ENCODE measurements at places on chromosomes 5 and 9.
A peak's percentile ranks its signal among the peaks of the same experiment; 100 is the strongest.

DNA sequence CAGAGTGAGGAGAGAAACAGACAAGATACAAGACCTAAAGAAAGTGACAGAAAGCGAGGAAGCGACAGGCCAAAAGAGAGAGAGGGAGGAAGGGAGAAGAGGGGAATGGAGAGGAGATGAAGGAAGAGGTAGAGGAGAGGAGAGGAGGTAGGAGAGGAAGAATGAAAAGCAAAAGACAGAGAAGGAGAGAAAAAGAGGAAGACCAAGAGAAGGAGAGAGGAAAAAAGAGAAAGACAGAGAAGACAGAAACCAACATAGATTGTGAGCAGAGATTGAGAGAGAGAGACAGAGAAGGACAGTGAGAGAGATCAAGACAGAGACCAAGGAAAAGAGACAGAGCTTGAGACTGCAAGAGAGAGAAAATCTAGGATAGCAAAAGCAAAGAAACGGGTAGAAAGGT, 58.6 kb upstream of the FNIP1 start:
- no peak for DNase-seq

DNA sequence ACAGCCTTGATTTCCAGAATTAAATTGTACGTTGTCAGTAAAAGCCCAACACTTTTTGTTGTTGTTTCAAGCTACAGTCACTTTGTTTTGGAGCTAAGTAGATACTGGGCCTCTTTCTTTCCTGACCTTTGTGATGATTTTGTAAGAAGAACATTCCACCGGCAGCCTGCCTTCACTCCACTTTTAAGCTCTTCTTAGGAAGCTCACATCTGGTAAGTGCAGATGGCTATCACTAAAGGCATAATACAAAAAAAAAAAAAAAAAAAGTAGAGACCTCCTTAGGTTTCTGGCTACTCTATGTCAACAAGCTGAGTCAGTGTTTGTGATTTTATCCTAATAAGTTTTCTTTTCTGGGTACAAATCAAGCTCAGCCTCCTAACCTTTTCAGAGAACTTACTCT, 1922.1 kb upstream of the WWC1 start:
- no peak for DNase-seq

DNA sequence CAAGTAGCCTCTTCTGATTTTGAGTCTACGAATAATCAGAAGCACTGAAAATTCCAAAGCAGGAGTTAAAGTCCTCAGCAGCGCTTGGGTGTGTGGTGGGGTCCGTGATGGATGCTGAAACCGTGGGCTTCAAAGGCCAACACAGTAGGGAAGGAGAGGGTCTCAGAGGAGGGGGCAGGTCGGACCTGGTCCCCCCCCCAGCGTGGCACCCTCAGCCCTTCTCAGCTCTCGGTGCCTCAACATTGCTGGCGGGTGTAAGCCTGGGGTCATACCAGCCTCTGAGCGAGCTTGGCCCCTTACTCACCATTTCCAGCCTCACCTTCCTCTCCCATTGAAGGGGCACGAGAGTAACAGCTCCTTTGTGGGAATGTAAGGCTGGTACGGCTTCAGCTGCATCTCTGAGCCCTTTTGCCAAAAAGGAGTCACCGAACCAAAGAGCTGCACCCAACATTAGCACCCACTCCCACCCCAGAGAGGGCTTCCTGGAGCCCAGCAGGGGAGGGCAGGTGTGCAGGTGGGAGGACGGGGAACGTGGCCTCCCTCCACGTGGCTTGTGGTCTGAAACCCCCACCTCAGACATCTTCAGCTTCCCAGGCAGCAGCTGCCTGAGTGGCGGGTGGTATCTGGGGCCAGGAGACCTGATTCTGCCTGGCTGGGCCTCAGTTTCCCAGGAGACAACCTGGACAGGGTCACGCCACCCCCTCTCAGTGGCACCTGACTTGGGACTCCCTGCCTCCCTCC, 6.7 kb upstream of the LCN1 start:
- DNase-seq, result no peak

GRCh38 chr9:128215491-128216409, 12.6 kb downstream of the DNM1 start:
- DNase-seq, result no peak

GRCh38 chr9:109161471-109161870, 5.6 kb downstream of the FRRS1L start:
- no peak for DNase-seq

- no peak for DNase-seq
Observed at GRCh38 chr5:140408750-140409241, 7.2 kb downstream of the ANKHD1 start.

GRCh38 chr9:90092508-90092907, 487.7 kb downstream of the GADD45G start:
- peak; percentile 56 for DNase-seq

GRCh38 chr5:119274767-119275130, 81.1 kb upstream of the TNFAIP8 start:
- DNase-seq, result peak; percentile 49

GRCh38 chr9:113985968-113986585, 92.0 kb downstream of the AMBP start:
- DNase-seq, result no peak

DNA sequence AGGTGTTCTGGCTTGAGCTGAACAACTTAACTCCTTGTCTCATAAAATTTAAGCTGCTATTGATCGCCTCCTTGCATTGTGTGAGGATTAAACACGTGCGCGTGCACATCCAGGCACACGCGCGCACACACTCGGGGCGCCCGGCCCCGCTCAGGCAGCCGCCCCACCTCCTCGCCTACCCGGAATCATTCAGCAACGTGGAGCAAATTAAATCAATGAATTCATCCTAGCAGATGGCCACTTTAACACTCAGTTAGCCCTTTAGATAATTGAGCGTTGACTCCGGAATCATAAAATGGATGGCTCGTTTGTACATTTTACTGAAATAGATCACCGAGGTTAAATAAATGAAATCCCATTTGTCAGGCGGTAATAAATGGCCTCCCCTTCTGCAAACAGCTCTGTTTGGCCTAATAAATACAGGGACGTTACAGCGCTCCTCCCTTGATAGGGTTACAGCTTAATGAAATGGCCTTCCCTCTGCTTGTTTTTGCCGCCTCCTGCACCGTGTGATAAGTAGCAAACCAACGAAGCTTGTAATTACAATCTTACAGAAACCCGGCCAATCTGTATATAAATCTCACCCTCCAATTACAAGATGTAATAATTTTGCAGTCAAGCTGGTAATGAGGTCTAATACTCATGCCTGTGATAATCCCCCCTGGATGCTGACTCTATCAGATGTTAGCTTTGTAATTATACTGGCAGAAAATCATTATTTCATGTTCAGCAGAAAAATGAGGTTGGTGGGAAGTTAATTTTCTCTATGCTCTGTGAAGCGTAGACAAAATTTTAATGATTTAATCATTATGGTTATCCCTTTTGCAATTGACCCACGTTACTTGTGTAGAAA, 229.7 kb upstream of the IRX4 start:
- no peak for DNase-seq

- no peak for DNase-seq
Observed at GRCh38 chr5:179326122-179326927, 18.9 kb downstream of the ADAMTS2 start.

- DNase-seq, result no peak
Observed at GRCh38 chr5:173435447-173435846, 107.2 kb upstream of the STC2 start.

- no peak for DNase-seq
Observed at GRCh38 chr5:165882099-165882498, 2376.7 kb downstream of the MAT2B start.

DNA sequence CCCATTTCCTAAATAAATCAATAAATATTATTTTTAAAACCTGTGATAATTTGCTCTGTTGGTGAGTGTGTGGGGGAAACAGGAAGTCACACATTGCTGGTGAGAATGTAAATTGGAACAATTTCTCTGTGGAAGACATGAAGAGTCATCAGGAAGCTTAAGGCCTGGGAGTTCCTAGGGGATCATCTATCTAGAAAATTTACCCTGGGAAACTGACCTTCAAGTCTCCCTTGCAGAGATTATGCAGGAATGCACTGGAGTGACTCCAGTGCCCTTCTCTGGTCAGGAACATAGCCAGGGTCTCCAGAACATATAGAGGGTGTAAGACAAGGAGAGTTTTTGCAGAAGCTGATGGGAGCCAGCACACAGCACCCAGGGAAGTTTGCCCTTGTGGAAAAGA, 13.0 kb upstream of the GCNT1 start:
- DNase-seq, result no peak

DNA sequence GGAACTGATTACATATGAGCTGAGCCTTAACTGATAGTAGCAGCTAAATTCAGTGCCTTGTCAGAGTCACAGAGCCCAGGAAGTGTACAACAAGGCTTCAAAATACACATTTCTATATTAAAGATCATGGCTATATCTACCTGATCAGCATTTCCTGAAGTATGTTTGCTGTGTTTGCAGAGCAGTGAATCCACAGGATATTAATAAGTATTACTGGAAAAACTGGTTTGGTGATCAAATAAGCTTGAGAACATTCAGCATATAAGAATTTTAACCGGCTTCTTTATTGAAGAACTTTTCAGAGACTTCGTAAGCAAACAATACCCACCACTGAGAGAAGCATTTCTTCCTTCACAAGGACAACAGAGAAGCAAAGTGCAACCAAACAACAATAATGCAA, 227.0 kb downstream of the ELAVL2 start:
- DNase-seq, result no peak

GRCh38 chr5:38764937-38765391, 80.8 kb upstream of the OSMR start:
- DNase-seq, result no peak

GRCh38 chr5:17340819-17341218, 123.4 kb downstream of the BASP1 start:
- no peak for DNase-seq

GRCh38 chr9:102841376-102841775, 153.8 kb upstream of the CYLC2 start:
- no peak for DNase-seq

GRCh38 chr5:133440467-133441115, 171.8 kb downstream of the FSTL4 start:
- DNase-seq, result no peak

DNA sequence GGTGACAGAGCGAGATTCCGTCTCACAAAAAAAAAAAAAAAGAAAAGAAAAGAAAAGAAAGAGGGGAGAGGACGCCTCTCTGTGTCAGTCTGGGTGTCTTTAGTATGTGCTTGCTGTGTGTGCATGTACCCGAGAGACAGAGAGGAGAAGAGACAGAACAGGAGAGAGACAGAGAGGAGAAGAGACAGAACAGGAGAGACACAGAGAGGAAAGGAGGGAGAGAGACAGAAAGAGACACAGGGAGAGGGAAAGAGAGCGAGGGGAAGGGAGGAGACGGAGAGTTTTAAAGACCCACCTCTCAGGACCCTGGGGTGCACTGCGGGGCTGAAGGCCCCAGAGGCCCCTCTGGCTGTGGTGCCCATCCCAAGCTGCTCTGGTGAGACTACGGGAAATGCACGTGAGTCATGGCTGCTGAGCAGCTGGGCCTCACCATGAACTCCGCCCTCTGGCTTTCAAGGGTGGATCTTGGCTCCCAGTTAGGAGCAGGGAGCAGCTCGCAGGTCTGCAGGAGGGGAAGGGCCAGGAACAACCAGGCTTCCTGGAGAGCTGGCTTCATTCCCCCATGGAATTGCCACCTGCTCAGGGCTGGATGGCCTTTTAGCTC, 7.9 kb downstream of the SLC6A3 start:
- DNase-seq, result no peak

DNA sequence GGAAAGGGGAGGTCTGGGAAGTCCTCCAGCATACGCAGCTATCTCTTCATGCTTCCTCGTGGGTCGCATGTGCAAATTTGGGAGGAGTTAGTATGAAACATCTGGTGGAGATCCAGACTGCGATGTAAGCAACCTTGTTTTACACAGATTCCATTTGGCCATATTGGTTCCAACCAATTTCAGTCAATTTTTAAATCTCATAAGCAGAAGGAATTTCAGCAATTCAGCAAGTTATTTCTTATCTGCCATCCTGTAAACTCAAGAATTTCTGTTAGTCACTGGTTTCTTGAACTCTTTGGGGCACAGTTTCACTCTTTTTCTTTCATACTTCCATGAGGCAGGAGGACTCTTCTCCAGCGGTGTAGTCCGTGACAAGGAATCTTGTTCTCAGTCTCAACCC, 130.4 kb upstream of the CLINT1 start:
- no peak for DNase-seq

DNA sequence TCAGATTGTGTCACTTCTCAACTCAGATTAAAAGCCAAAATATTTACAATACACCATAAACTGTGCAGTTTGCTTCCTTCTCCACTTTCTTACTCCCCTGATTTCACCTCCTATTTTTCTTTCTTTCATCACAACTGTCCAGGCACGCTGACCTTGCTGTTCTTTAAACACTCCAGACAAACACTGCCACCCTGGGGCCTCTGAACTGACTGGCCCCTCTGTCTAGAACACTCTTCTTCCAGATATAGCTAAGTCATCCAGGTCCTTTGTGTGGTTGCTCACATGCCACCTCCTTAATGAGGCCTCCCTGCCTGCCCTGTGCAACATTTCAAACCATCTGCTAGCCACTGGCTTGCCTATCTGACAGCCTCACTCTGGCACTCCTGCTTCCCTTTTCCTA, 46.6 kb downstream of the ATG10 start:
- DNase-seq, result no peak

- no peak for DNase-seq
Observed at GRCh38 chr9:107221321-107221720, 61.8 kb upstream of the RAD23B start.

- no peak for DNase-seq
Observed at GRCh38 chr5:179869641-179870402, 11.2 kb upstream of the MRNIP start.

DNA sequence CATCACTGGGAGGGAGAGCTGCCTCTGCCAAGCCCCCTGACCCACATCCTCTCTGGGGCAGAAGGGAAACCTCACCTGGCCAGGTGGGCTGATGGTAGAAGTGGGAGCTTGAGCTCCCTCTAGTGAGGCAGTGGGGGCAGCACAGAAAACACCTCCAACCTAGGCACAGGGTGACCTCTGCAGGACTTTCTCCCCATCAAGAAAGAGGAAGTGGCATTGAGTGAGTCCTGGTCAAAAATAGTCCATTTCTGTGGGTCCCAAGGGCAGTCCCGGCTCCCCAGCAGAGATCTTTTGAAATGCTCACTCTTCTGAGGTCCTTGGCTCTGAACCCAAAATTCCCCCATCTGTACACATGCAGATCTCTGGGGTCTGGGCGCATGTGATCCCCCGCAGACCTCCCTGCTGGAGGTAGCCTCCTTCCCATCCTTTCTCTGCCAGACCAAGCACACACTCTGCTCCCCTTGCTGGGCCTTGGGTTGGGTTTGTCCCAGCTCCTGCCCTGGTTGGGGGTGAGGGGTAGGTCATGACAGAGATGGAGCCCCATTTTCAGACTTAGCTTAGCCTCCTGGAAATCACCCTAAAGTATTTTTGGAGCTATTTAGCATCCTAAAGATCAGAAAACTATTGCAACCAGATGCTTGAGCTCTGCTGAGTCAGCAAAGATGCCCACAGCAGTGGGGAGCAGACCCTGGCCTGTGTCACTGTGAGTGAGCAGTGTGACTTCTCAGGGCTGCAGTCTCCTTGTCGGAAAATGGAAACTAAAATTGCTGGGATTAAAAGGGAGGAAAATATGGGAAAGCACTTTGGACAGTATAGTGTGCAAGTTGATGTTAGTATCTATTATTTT, 41.6 kb upstream of the LCP2 start:
- peak; percentile 81 for DNase-seq

GRCh38 chr5:100505984-100506670, 29.0 kb upstream of the FAM174A start:
- DNase-seq, result no peak

GRCh38 chr9:89616411-89616810, 11.6 kb downstream of the GADD45G start:
- no peak for DNase-seq

GRCh38 chr5:5288201-5288600, 134.3 kb upstream of the ICE1 start:
- no peak for DNase-seq

GRCh38 chr5:32709750-32710549, 1.2 kb upstream of the NPR3 start:
- DNase-seq, result peak; percentile 15

Measured in CD4-positive, alpha-beta T cell treated with Interleukin-6 for 4 hours (primary cell).